Skeletal muscle cell (primary cell): ENCODE measurements at places on chromosomes 7 and 10.

DNA sequence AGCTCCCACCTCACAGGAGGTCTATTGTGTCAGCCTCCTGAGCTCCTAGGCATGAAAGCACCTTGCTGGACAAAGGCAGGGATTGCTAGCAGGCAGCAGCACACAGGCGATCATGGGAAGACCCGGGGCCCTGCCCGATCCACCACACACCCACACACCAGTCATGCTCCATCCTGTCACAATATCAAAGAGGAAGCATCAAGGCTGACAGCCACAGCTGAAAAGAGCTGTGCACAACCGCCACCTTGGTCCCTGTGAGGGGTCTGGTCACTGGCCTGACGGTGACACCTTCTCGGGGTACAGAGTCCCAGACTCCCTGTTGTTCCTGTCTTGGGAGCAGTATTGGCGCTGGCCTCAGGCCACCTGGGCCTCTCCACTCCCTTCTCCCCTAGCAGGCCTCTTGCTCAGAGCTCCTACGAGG lies 89.7 kb upstream of the RET start:
- DNase-seq, result no peak

GRCh38 chr7:102387064-102387463 lies 9.1 kb upstream of the PRKRIP1 start:
- no peak for DNase-seq

DNA sequence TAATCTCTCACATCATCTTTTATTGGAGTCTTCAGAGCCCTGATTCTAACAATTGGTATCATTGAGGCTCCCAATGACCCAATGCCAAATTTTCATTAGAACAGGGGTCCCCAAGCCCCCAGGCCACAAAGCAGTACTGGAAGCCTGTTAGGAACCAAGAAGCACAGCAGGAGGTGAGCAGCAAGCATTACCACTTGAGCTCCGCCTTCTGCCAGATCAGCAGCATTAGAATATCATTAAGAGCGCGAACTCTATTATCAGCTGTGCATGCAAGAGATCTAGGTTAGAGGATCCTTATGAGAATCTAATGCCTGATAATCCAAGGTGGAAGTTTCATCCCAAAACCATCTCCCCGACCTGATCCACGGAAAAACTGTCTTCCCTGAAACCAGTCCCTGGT lies 23.1 kb downstream of the KIF5B start:
- DNase-seq, result no peak

DNA sequence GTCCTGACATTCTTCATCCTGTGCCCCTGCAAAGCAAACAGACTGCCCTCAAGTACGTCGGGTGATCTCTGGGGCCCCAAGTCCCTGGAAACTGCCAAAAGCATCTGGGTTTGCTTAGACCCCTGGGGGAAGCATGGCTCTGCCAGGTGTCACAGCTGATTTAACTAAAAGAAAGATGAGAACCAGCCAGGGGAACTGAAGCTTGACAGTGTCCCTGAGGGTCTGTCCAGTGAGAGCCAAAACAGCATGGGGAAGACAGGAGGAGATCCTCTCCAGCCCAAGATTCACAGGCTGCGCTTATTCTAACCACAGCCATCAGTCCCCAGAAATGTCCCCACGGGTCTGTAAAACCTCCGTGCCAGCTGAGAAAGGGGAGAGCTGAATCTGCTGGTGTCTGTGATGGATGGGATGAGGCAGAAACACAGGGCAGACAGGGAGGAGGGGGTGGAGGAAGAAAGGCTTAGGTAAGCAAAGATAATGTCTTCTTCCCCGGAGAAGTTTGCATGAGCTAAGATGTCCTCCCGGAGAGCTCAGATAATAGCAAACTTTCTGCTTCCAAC lies 21.3 kb downstream of the CCDC3 start:
- no peak for DNase-seq

DNA sequence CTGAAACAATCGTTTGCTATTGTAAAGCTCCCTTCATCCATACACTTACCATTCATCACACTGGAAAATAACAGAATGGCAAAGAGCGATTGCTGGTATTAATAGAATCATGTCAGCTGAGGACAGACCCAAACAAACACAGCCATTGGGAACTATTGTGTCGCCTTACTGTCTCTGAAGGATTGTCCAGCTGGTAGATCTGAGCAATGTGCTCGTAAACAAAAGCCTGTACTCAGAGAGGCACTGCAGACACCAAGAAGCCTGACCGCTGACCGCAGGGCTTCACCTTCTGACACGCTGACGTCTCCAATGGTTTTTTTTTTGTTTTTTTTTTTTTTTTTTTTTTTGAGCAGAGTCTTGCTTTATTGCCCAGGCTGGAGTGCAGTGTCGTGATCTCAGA lies 151.0 kb upstream of the FRMD4A start:
- DNase-seq, result no peak

DNA sequence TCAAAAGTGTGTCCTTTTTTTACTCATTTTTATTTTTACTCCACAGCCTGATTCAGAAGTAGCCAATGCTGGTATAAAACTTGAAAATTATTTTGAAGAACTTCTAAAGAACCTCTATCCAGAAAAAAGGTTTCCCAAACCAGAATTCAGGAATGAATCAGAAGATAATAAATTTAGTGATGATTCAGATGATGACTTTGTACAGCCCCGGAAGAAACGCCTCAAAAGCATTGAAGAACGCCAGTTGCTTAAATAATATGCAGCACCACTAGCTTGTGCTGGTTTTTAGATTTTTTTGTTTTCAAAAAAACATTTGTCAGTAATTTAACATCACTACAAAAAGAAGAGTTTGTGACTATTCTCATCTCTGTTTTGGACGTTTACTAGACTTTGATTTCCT lies 116.5 kb downstream of the SVOPL start:
- no peak for DNase-seq
